Left cardiac atrium (tissue), 4 donors: ENCODE measurements at places on chromosomes 6 and 20. TPM values are rescaled to one million over a fixed set of nuclear protein-coding genes. Genes with fewer than 3 reads are reported as not detected.
A peak's percentile ranks its signal among the peaks of the same experiment; 100 is the strongest.

The PBX2 gene
- 47.7 TPM for total RNA-seq

DNA sequence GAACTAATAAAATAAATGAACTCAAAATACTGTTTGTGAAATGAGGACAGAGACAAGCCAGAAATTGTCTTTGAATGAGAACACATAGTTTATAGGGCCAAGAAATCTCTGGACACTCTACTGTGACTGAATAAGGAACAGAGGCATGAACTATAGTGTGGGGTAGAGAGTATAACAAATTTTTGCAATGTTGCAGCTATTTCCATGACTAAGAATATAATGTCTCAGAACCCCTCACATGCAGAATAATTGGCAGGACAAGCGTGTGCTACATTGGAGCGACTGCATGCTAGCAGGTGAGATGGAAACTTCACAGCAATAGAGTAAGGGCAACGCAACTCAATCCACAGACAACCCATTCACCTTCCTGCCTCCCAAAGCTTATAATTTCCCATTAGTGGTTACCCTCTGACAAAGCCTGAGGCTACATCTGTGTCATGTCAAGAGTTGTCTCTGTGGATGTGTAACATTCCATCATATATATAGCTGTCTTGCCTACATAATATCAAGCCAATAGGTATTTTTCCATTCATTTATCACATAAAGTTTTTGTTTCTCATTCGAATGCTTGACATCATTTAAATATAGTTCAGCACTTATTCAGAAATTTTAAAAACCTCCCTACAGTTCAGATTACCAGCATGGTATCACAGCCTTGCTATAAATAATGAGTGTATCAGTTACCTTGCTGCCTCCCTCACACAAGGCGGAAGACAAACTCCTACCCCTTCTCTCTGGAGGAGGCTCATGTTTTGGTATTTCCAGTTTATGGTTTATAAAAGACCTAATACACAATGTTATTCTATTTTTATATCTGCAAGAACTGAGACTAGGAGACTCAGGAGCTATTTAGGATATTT, 47.9 kb upstream of the ECHDC1 start:
- DNase-seq = no peak

DNA sequence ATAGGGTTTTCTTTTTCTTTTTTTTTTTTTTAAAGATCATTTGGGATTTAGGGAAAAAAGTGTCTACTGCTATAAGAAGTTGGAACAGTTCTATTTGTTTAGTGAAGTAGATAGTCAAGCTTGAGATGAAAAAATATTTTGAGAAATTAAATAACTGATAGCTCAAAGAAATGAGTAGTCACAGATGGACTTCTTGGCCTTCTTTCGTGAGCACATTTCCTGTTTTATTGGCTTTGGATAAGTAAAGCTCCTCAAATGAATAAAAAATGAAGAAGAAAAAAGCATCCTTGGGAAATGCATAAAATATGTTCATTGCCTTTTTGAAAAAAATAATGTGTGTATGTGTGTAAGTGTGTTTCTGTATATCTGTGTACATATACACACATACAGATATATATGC, 515.9 kb downstream of the GRIK2 start:
- DNase-seq = no peak

DNA sequence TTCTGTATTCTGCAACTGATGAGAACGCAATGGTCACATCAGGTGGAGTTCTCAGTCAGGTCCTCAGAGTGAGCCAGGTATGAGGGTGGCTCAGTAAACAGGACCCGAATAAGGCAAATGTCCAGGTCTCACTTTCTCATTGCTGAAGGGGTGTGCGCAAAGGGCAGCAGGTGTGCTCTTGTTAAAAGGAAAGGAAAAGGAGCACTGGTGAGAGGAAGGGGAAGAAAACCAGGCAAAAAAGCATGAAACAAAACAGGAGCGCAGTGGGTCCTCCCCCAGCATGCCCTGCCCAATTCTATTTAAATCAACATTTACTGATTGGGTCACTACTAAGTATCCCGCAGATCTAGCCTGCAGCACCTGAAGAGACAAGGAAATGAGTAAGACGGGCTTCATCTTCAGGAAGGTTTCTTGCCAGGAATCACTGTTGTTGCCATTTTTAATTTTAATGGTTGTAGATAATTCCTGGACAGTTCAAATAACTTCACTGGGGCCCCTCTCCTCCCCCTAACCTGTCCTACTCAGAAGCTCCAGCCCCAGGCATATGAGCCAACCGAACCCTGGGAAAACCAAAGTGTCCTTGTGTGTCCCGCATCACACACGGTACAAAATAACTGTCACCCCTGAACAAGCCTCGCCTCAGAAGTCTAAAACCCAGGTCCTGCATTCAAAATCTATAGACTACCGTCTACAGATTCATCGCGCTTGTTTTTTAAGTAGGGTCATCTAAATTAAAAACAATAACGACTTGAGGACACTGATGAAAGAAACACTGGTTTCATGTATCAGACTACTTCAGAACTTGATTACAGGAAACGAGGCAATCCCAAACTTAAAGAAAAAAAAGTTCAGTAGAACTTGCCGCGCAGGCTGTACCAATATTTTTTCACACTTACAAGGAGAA, 980 bp downstream of the MBOAT1 start:
- DNase-seq = no peak

- DNase-seq = peak; percentile 82
These were observed 635 bp downstream of the FLOT1 start for GRCh38 chr6:30741789-30742315.
